Left ventricle myocardium inferior (tissue), 1 donor: ENCODE measurements at places on chromosomes 13 and 19. TPM values are rescaled to one million over a fixed set of nuclear protein-coding genes. Genes with fewer than 3 reads are reported as not detected.

PRR19 gene
- total RNA-seq, result not detected

DNA sequence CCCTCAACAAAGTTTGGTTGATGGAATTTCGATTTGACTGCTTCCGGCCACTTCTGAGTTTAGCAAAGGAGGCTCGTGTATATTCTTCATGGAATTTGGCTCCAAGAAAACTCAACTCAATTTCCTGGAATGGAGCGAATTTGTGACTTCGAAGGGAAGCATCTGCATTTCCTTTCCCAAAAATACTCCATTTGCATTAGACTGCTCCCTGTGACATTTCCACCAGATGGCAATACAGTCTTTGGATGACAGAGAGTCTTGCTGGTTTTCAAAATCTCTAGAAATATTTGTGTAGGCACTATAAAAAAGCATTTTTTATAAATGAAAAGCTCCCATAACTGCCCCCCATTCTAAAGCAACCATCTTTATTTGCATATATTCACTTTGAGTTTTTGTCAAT is 4.1 kb downstream of the C1QTNF9 start:
- peaks cover 2% of the 10 kb centered on the region for H3K27me3 ChIP-seq
- H3K36me3 ChIP-seq, result no peaks in the 10 kb centered on the region
- H3K4me3 ChIP-seq, result no peak overlapping the region
- H3K4me1 ChIP-seq, result peaks cover 12% of the 10 kb centered on the region

- no peaks in the 10 kb centered on the region for H3K4me1 ChIP-seq
- peaks cover 40% of the 10 kb centered on the region for H3K27me3 ChIP-seq
- H3K27ac ChIP-seq, result no peak overlapping the region
- H3K4me3 ChIP-seq, result no peak overlapping the region
- H3K36me3 ChIP-seq, result no peaks in the 10 kb centered on the region
These were observed 73.2 kb upstream of the MEDAG start for GRCh38 chr13:30832845-30833332.

TMPRSS9 gene
- not detected for total RNA-seq

DNA sequence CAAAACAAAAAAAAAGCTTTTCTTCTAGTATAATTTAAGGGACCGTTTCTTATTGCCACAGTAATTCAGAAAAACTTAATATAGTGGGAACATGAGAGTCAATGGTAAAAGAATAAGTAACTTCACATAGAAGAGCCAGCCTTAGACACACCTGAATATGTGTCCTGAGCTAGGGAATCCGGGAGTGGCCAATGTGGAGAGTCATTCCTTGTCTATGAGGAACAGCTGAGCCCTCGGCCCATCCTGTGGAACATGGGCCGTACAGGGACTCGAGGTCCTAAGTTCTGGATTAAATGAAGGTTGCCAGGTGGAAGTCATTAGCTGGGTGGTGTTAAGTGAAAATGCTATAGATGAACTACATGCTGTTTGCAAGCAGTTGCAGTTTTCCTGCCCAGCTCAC is 32.2 kb downstream of the EFNB2 start:
- no peaks in the 10 kb centered on the region for H3K27me3 ChIP-seq
- H3K4me3 ChIP-seq, result no peak overlapping the region
- H3K36me3 ChIP-seq, result no peaks in the 10 kb centered on the region
- H3K4me1 ChIP-seq, result peaks cover 58% of the 10 kb centered on the region
- peak overlapping the region; percentile 27 for H3K27ac ChIP-seq
- no peak for DNase-seq

- H3K36me3 ChIP-seq, result peaks cover 15% of the 10 kb centered on the region
- H3K4me3 ChIP-seq, result peak overlapping the region; percentile 97
- no peaks in the 10 kb centered on the region for H3K27me3 ChIP-seq
- H3K4me1 ChIP-seq, result peaks cover 81% of the 10 kb centered on the region
- no peak for DNase-seq
These were observed 1.2 kb downstream of the MED26 start for GRCh38 chr19:16626796-16627192.

- no peaks in the 10 kb centered on the region for H3K36me3 ChIP-seq
- no peaks in the 10 kb centered on the region for H3K4me1 ChIP-seq
- H3K27me3 ChIP-seq, result no peaks in the 10 kb centered on the region
- DNase-seq, result no peak
- no peak overlapping the region for H3K4me3 ChIP-seq
These were observed 538.9 kb downstream of the RFC3 start for GRCh38 chr13:34356686-34357434.

GRCh38 chr19:38736036-38736412 is 8.2 kb downstream of the CAPN12 start:
- peaks cover 50% of the 10 kb centered on the region for H3K4me1 ChIP-seq
- peaks cover 10% of the 10 kb centered on the region for H3K36me3 ChIP-seq
- H3K4me3 ChIP-seq, result peak overlapping the region; percentile 56
- H3K27ac ChIP-seq, result no peak overlapping the region
- H3K27me3 ChIP-seq, result no peaks in the 10 kb centered on the region
- DNase-seq, result peak; percentile 33

DNA sequence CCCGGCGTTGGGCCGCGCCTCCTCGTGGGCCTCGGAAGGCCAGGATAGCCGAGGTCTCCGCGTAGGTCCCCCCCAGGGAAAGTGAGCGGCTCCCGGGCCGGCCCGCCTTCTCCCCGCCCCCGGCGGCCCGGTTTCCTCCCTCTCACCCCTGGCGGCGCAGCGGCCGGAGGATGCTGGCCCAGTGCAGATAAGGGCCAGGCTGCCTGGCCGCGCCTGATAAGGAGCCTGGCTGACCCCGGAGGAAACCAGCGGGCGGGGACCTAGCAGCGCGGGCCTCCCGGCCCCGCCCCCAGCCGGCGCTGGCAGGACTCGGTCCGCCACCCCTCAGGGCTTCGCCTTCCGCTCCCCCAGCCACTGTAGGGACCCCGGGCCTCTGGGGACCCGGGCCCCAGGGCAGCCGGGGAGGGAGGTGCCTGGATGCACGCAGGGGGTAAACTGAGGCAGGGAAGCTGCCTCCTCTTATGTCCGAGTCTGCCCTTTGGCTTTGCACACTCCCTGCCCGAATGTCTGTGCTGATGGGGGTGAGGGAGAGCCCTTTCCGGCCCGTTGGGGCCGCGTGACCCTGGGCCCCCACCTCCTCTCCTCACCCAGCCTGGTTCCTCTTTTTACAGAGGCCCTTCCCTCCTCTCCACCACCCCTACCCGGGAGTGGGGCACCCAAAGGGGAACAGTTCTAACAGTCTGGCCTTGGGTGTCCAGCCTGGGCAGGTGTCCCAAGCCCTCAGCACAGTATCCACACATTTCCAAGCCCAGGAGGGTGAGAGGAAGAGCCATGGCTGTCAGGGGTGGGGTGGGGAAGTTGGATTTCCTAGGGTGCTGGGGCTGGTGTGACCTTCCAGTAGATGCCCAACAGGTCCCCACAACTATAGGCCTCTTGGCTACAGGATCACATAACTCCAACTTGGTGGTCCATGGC is at the start of gene LYL1:
Gene LYL1, minus strand, starts transcription at position 193 of the 915 bp plus-strand sequence. CDS start 1,687 bp downstream, outside the sequence.
- H3K36me3 ChIP-seq, result peaks cover 8% of the 10 kb centered on the region
- H3K4me1 ChIP-seq, result peaks cover 72% of the 10 kb centered on the region

ZSCAN4 gene
- total RNA-seq, result not detected

PNMA8A gene
- total RNA-seq, result 8.4 TPM

- H3K4me3 ChIP-seq, result no peak overlapping the region
- no peaks in the 10 kb centered on the region for H3K27me3 ChIP-seq
- no peak for DNase-seq
These were observed 6.2 kb upstream of the SPART start for GRCh38 chr13:36352350-36352749.

IZUMO2 gene
- not detected for total RNA-seq

FFAR3 gene
- total RNA-seq, result not detected

GRCh38 chr19:1235625-1236538 is 1.9 kb downstream of the CBARP start:
- no peak overlapping the region for H3K4me3 ChIP-seq
- H3K27ac ChIP-seq, result no peak overlapping the region
- H3K27me3 ChIP-seq, result peaks cover 6% of the 10 kb centered on the region

DLL3 gene
- total RNA-seq, result not detected

GRCh38 chr19:34645551-34645950 is 31.4 kb downstream of the SCGB2B2 start:
- no peaks in the 10 kb centered on the region for H3K36me3 ChIP-seq
- H3K4me3 ChIP-seq, result no peak overlapping the region
- peaks cover 11% of the 10 kb centered on the region for H3K4me1 ChIP-seq
- no peak overlapping the region for H3K27ac ChIP-seq

DNA sequence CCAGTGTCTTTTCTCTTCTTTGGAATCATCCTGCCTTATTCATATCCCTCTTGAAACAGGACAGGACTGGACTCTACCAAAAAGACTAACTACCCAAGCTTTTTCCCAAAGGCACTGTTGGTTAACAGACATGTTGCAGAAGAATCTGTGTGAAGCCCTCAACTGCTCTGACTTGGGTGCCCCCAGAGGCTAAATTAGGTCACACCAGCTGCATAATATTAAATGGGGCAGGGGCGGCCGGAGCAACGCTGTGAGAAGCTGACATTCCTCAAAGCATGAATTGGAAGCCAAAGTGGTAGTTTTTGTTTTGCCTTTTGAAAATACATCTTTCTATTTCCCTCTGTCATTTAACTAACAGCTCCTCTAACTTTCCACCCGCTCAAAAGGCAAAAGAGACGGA is 185.9 kb downstream of the LHFPL6 start:
- DNase-seq, result no peak
- H3K4me1 ChIP-seq, result peaks cover 82% of the 10 kb centered on the region
- H3K4me3 ChIP-seq, result peak overlapping the region; percentile 36
- no peaks in the 10 kb centered on the region for H3K36me3 ChIP-seq
- H3K27ac ChIP-seq, result peak overlapping the region; percentile 85
- no peaks in the 10 kb centered on the region for H3K27me3 ChIP-seq

CABP5 gene
- not detected for total RNA-seq

DNA sequence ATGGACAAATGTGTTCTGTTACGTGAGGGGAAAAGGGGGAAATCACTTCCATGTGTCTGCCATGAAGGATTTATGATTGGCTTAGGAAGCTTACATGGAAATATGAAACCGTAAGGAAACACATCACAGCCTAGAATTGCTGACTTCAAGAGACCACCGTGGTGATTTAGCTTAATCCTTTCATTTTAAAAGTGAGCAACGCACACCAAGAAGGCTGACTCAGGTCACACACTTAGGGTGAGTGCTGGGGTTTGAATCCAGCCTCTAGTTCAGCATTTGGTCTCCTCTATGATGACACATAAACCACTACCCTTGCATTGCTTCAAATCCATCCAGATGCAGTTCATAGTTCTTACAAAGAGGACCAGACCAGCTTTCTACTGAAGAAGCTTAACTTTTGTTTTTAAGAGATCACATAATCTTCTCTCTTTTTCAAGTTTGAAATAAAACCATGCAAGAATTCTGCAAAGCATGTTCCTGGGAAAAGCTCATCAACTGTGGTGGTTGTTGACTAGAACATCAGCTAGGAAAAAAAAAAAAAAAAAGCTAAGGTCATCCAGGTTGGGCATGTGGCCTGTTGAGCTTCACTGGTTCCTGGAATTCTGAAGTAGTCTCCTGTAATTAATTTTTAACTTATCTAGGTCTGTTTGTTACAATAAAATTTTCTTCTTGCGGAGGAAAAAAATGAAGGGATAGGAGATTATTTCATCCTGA is 60.2 kb upstream of the KL start:
- H3K4me1 ChIP-seq, result no peaks in the 10 kb centered on the region
- H3K4me3 ChIP-seq, result no peak overlapping the region
- no peak for DNase-seq
- H3K36me3 ChIP-seq, result no peaks in the 10 kb centered on the region
- no peaks in the 10 kb centered on the region for H3K27me3 ChIP-seq

- H3K27ac ChIP-seq, result peak overlapping the region; percentile 94
- no peak for DNase-seq
- H3K27me3 ChIP-seq, result no peaks in the 10 kb centered on the region
- no peaks in the 10 kb centered on the region for H3K36me3 ChIP-seq
- peaks cover 100% of the 10 kb centered on the region for H3K4me1 ChIP-seq
These were observed 43.3 kb downstream of the NFIX start for GRCh38 chr19:13038306-13039210.

ZNF525 gene
- total RNA-seq, result 4.3 TPM

- H3K27ac ChIP-seq, result peak within 1 kb of the TSS; percentile 93
- peaks cover 9% of the 10 kb centered on the region for H3K36me3 ChIP-seq
- H3K27me3 ChIP-seq, result no peaks in the 10 kb centered on the region
- peaks cover 42% of the 10 kb centered on the region for H3K4me1 ChIP-seq
- peak within 1 kb of the TSS; percentile 93 for H3K4me3 ChIP-seq
- peak; percentile 81 for DNase-seq
These were observed at the start of gene XPO4 for GRCh38 chr13:20902438-20903163. Gene XPO4, minus strand, starts transcription at chr13:20902746. Its CDS starts 8 bp downstream, at chr13:20902738.

GRCh38 chr19:3969435-3970312 is 1.2 kb downstream of the DAPK3 start:
- no peaks in the 10 kb centered on the region for H3K27me3 ChIP-seq
- DNase-seq, result no peak
- peaks cover 69% of the 10 kb centered on the region for H3K4me1 ChIP-seq
- H3K36me3 ChIP-seq, result peaks cover 36% of the 10 kb centered on the region
- peak overlapping the region; percentile 99 for H3K27ac ChIP-seq

DNA sequence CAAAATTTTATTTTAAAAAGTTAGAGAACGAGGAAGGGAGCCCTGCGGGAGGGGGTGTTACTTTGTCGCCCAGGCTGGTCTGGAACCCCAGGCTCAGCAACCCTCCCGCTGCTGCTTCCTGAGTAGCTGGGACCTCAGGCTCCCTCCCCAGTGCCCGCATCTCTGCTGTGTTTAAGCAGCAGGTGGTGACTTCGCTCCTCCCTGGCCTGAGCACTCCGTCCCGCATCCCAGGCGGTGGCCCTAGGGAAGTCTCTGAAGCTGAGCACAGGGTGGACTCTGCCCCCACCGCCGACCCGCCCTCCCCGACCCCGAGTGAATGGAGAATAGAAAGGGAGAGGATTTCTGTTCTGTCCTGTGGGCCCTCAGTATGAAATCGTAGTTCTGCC is 30.5 kb downstream of the ZNF701 start:
- peak overlapping the region; percentile 68 for H3K27ac ChIP-seq
- no peak for DNase-seq
- H3K4me1 ChIP-seq, result peaks cover 21% of the 10 kb centered on the region
- peak overlapping the region; percentile 74 for H3K4me3 ChIP-seq

LCP1 gene
- total RNA-seq, result 14.1 TPM

GRCh38 chr19:17058236-17058635 is 17.0 kb downstream of the HAUS8 start:
- H3K27ac ChIP-seq, result no peak overlapping the region
- H3K27me3 ChIP-seq, result no peaks in the 10 kb centered on the region
- no peak overlapping the region for H3K4me3 ChIP-seq
- no peak for DNase-seq
- H3K36me3 ChIP-seq, result peaks cover 44% of the 10 kb centered on the region

DNA sequence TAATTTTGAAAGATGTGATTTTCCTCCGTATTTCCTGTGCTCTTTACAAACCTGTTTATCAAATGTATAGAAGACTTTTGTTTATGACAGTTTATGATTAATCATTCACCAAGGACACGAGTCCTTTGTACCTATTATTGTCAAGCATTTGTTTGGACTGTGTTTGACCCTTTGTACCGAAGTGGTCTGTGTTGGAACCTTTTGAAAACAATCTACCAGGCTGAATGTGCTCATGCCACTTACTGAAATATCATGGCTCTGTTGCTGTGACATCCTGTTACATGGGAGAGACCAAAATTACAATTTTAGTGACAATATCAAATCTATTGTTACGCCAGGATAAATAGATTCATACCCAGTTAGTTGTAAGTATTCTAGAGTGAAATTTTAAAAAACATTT is 193.6 kb downstream of the IRS2 start:
- no peaks in the 10 kb centered on the region for H3K4me1 ChIP-seq
- H3K27me3 ChIP-seq, result peaks cover 23% of the 10 kb centered on the region
- no peaks in the 10 kb centered on the region for H3K36me3 ChIP-seq
- no peak overlapping the region for H3K4me3 ChIP-seq

MTUS2 gene
- total RNA-seq, result 101 TPM

- peak; percentile 51 for DNase-seq
- peak overlapping the region; percentile 64 for H3K27ac ChIP-seq
- no peak overlapping the region for H3K4me3 ChIP-seq
These were observed 138.7 kb downstream of the KDM4B start for GRCh38 chr19:5107432-5108122.
